Astrocyte (in vitro differentiated cells and primary cell): ENCODE measurements at places on chromosomes 2 and 18. TPM values are rescaled to one million over a fixed set of nuclear protein-coding genes. Genes with fewer than 3 reads are reported as not detected.

- H3K27ac ChIP-seq: no peak overlapping the region
- H3K4me3 ChIP-seq: no peak overlapping the region
- no peak for DNase-seq
- H3K36me3 ChIP-seq: no peaks in the 10 kb centered on the region
- no peaks in the 10 kb centered on the region for H3K27me3 ChIP-seq
- H3K4me1 ChIP-seq: no peaks in the 10 kb centered on the region
These were observed 6.6 kb upstream of the GULP1 start for GRCh38 chr2:188285049-188285448.

GRCh38 chr18:26710470-26711096 is 154.9 kb downstream of the AQP4 start:
- no peaks in the 10 kb centered on the region for H3K36me3 ChIP-seq
- no peaks in the 10 kb centered on the region for H3K4me1 ChIP-seq
- no peaks in the 10 kb centered on the region for H3K27me3 ChIP-seq
- H3K27ac ChIP-seq: no peak overlapping the region

- no peaks in the 10 kb centered on the region for H3K36me3 ChIP-seq
- no peak overlapping the region for H3K27ac ChIP-seq
- no peaks in the 10 kb centered on the region for H3K4me1 ChIP-seq
- no peak for DNase-seq
These were observed 49.2 kb upstream of the PPP1CB start for GRCh38 chr2:28702415-28702861.

Gene TUBB8B
- not detected in 2 replicates for total RNA-seq

- H3K27ac ChIP-seq: no peak overlapping the region
- no peaks in the 10 kb centered on the region for H3K36me3 ChIP-seq
- DNase-seq: no peak
- H3K27me3 ChIP-seq: no peaks in the 10 kb centered on the region
- no peaks in the 10 kb centered on the region for H3K4me1 ChIP-seq
- H3K4me3 ChIP-seq: no peak overlapping the region
These were observed 94.7 kb upstream of the EFEMP1 start for GRCh38 chr2:56018267-56018666.

Gene HTRA2
- total RNA-seq: 24.4 and 25.3 TPM in 2 replicates

Gene NAT8
- not detected in 2 replicates for total RNA-seq

Gene KCNF1
- total RNA-seq: 0.19 and 1.6 TPM in 2 replicates

Gene KIAA2012
- total RNA-seq: not detected in 2 replicates

- no peaks in the 10 kb centered on the region for H3K4me1 ChIP-seq
- H3K27ac ChIP-seq: no peak overlapping the region
- no peaks in the 10 kb centered on the region for H3K36me3 ChIP-seq
- no peaks in the 10 kb centered on the region for H3K27me3 ChIP-seq
These were observed 151.5 kb downstream of the ERBB4 start for GRCh38 chr2:212387146-212387545.

Gene UGT1A6
- total RNA-seq: not detected in 2 replicates

DNA sequence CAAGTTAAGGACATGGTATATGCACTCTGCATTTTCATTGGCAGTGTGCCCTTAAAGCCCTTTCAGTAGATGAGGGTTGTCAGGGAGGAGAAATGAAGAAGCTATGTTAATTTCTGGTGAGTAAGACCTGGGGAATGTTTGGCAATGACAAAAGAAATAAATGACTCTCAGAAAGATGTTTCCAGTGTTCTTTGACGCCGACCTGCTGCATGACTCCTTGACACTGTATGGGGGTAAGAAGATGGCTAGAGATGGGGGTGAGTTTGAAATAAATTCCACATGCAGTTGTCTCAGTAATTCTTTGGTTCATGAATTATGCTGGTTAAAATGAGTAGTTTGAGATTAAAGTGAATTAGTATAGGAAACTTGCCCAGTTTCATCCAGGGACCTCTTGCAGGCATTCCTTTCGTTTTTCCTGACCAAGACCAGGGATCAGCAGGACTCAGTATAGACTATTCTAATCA is 5.9 kb downstream of the CCDC121 start:
- H3K4me1 ChIP-seq: peaks cover 35% of the 10 kb centered on the region
- peak; percentile 98 for DNase-seq
- H3K36me3 ChIP-seq: peaks cover 38% of the 10 kb centered on the region

- H3K27me3 ChIP-seq: no peaks in the 10 kb centered on the region
- no peak overlapping the region for H3K27ac ChIP-seq
- DNase-seq: no peak
- no peak overlapping the region for H3K4me3 ChIP-seq
- no peaks in the 10 kb centered on the region for H3K36me3 ChIP-seq
These were observed 26.4 kb upstream of the GALR1 start for GRCh38 chr18:77223221-77223639.

Gene GLI2
- total RNA-seq: 42.9 and 44.5 TPM in 2 replicates

DNA sequence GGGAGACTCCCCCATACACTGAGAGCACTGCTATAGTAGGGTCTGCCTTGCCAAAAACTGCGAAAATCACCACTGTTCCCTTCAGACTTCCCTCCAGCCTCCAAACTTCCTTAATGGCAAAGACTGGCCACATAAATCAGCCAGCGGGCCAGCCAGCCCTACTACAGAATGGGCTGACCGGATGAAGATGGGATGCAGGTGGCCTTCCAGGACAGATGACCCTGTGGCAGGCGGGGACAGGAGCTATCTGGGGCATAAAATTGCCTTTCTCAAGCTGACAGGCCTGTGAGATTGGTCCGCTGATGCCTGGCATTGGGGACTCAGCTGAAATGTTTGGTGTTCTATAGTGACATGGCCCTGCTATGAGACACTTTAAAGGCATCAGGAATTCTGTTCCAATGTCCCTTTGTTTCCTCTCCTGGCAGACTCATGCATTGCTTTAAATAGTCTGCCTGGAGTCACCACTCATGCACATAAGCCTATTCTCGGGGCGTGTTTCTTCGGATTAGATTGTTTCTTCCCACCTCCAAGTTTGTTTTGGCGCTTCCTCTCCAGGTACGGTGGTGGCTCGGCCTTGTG is 135.9 kb downstream of the ALPK2 start:
- H3K27ac ChIP-seq: no peak overlapping the region
- no peaks in the 10 kb centered on the region for H3K27me3 ChIP-seq
- no peak overlapping the region for H3K4me3 ChIP-seq
- H3K4me1 ChIP-seq: peaks cover 9% of the 10 kb centered on the region
- peaks cover 8% of the 10 kb centered on the region for H3K36me3 ChIP-seq
- DNase-seq: no peak

GRCh38 chr2:196376984-196377877 is 205.9 kb upstream of the STK17B start:
- H3K4me1 ChIP-seq: peaks cover 3% of the 10 kb centered on the region
- H3K36me3 ChIP-seq: no peaks in the 10 kb centered on the region
- H3K27ac ChIP-seq: no peak overlapping the region
- DNase-seq: peak; percentile 46
- no peak overlapping the region for H3K4me3 ChIP-seq
- no peaks in the 10 kb centered on the region for H3K27me3 ChIP-seq

GRCh38 chr2:217820091-217820819 is 182.5 kb downstream of the TNS1 start:
- H3K27ac ChIP-seq: no peak overlapping the region
- no peak overlapping the region for H3K4me3 ChIP-seq
- H3K36me3 ChIP-seq: peaks cover 36% of the 10 kb centered on the region
- no peaks in the 10 kb centered on the region for H3K27me3 ChIP-seq
- peaks cover 18% of the 10 kb centered on the region for H3K4me1 ChIP-seq
- no peak for DNase-seq

Gene CCDC121
- 1.2 and 1.6 TPM in 2 replicates for total RNA-seq

- no peaks in the 10 kb centered on the region for H3K27me3 ChIP-seq
- no peaks in the 10 kb centered on the region for H3K36me3 ChIP-seq
- no peak overlapping the region for H3K4me3 ChIP-seq
- DNase-seq: no peak
These were observed 400.5 kb upstream of the RAB12 start for GRCh38 chr18:8208716-8209115.

Gene NRP2
- total RNA-seq: 68.5 and 76.7 TPM in 2 replicates

GRCh38 chr18:45562567-45563479 is 52.5 kb upstream of the SLC14A2 start:
- no peak overlapping the region for H3K4me3 ChIP-seq
- H3K4me1 ChIP-seq: peaks cover 12% of the 10 kb centered on the region
- no peaks in the 10 kb centered on the region for H3K36me3 ChIP-seq
- no peak for DNase-seq
- no peaks in the 10 kb centered on the region for H3K27me3 ChIP-seq

- no peak overlapping the region for H3K4me3 ChIP-seq
- no peaks in the 10 kb centered on the region for H3K36me3 ChIP-seq
- DNase-seq: peak; percentile 98
- peaks cover 20% of the 10 kb centered on the region for H3K4me1 ChIP-seq
These were observed 150.5 kb upstream of the NCKAP5 start for GRCh38 chr2:133718688-133719201.

GRCh38 chr2:165833156-165833555 is 39.1 kb upstream of the GALNT3 start:
- peaks cover 3% of the 10 kb centered on the region for H3K4me1 ChIP-seq
- peak; percentile 74 for DNase-seq
- no peak overlapping the region for H3K4me3 ChIP-seq
- H3K36me3 ChIP-seq: no peaks in the 10 kb centered on the region
- no peak overlapping the region for H3K27ac ChIP-seq

- no peaks in the 10 kb centered on the region for H3K4me1 ChIP-seq
- no peak overlapping the region for H3K4me3 ChIP-seq
- H3K27me3 ChIP-seq: peaks cover 4% of the 10 kb centered on the region
- DNase-seq: peak; percentile 12
These were observed 39.1 kb upstream of the FAM136A start for GRCh38 chr2:70340761-70341476.

- no peaks in the 10 kb centered on the region for H3K36me3 ChIP-seq
- no peak for DNase-seq
- H3K4me3 ChIP-seq: no peak overlapping the region
- H3K27me3 ChIP-seq: no peaks in the 10 kb centered on the region
- no peak overlapping the region for H3K27ac ChIP-seq
These were observed 523.1 kb downstream of the PLCL1 start for GRCh38 chr2:198327526-198327925.

DNA sequence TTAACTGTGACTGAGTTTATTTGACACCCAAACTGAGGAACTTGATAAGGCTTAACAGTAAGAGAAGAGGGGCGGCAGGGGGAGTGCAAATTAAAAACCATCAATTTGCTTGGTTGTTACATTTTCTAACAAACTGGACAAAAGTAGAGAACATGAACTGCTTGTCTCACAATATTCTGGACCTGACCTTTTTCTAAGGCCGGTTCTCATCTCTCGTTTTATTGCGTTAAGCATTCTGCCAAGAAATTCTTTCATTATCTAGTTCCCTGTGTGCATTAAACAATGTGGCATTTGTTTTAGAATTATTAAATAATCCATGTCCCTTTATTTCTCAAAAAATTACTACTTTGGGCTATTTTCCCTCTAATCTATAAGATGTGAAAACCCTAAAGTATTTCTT is 565.2 kb upstream of the PKDCC start:
- no peaks in the 10 kb centered on the region for H3K4me1 ChIP-seq
- no peak overlapping the region for H3K27ac ChIP-seq
- H3K36me3 ChIP-seq: no peaks in the 10 kb centered on the region
- no peaks in the 10 kb centered on the region for H3K27me3 ChIP-seq

Gene ASB18
- not detected in 2 replicates for total RNA-seq

- H3K4me1 ChIP-seq: no peaks in the 10 kb centered on the region
- no peaks in the 10 kb centered on the region for H3K27me3 ChIP-seq
- no peak for DNase-seq
- H3K27ac ChIP-seq: no peak overlapping the region
- no peak overlapping the region for H3K4me3 ChIP-seq
- H3K36me3 ChIP-seq: peaks cover 14% of the 10 kb centered on the region
These were observed 111.1 kb downstream of the TTC27 start for GRCh38 chr2:32738939-32739338.
